ENCODE measurements at places on chromosomes 2 and 18.

DNA sequence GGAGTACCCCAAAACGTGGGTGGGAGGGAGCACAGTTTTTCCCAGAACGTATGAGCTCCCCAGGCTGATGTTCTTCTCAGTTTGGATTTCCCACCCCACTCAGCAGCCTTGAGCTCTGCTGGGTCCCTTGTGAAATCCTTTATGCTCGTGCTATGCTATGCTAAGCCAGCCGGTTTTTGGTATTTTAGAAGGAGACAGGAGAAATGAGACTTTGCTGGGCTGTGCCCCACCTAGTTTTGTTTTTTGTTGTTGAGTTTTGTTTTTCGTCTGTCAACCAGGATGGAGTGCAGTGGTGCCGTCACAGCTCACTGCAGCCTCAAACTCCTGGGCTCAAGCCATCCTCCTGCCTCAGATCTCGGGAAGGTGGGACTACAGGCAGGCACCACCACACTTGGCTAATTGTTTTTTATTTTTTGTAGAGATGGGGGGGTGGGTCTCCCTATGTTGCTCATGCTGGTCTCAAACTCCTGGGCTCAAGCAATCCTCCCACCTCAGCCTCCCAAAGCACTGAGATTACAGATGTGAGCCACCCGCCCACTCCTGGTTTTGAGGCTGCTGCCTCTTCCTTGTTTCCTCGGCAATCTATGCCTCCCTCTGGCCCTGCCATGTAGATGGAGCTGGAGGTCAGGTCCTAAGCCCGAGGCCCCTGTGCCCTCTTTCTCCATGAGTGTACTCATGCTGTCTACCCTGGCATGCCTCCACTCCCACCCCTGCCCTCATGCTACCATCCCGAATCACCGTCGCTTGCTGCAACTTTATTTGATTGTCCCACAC is 17.5 kb upstream of the MGAT4A start:
- no peak for DNase-seq

GRCh38 chr2:136179602-136179975 is 61.6 kb upstream of the CXCR4 start:
- DNase-seq = no peak

GRCh38 chr2:133726973-133727372 is 158.7 kb upstream of the NCKAP5 start:
- DNase-seq = no peak

DNA sequence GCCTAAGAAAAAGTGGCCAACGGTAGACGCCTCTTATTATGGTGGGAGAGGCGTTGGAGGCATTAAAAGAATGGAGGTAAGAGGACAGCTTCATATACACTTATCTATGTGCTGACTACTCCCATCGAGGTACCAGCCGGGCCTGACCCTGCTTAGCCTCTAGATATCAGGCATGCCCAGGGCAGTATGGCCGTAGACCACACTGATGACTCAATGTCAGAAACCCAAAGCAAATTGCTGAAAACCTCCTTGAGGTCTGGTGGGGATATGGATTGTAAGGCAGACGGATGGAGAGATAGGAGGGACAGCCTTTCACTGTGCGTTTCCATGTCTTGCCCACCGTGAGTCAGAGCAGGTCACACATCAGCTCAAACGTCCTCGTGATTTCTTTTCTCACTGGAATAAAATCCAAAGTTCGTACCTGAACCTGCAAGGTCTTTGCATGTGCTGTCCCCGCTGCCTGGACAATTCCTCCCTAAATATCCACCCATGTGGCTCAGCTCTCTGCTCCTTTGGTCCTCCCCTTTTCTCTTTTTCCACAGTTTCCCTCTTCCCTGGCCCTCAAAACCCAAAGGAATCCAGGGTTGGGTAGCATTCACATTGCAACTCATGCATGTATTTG is 168.9 kb downstream of the ANTXR1 start:
- peak; percentile 69 for DNase-seq

DNA sequence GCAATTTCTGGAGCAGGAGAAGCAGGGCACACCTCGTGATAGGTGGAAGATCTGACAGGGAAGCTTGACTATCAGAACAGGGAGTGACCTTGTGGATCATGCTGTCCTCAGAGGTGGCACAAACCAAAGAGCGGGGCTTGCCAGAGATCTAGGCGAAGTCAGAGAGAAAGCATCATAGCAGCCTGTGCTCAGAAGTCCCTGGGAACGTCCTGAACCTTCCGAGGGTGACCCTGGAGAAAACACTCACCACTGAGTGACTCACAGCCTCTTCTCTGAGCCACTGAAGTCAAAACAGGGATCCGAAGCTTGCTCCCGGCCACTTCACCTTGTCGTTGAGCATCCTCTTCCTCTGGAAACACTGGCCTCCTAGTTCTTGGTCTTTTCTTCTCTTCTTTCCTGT is 56.7 kb downstream of the IL1R2 start:
- DNase-seq = no peak

- peak; percentile 49 for DNase-seq
Measured at GRCh38 chr2:32742376-32742775, 114.5 kb downstream of the TTC27 start.

DNA sequence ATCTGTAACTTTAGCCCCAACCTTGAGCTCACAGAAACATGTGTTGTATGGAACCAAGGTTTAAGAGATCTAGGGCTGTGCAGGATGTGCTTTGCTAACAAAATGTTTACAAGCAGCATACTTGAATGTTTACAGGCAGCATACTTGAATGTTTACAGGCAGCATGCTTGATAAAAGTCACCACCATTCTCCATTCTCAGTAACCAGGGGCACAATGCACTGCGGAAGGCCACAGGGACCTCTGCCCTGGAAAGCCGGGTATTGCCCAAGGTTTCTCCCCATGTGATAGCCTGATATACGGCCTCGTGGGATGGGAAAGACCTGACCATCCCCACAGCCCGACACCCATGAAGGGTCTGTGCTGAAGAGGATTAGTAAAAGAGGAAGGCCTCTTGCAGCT is 52.4 kb downstream of the LONRF2 start:
- DNase-seq = no peak

- no peak for DNase-seq
Measured at GRCh38 chr2:95179451-95179850, 13.8 kb downstream of the ZNF2 start.

DNA sequence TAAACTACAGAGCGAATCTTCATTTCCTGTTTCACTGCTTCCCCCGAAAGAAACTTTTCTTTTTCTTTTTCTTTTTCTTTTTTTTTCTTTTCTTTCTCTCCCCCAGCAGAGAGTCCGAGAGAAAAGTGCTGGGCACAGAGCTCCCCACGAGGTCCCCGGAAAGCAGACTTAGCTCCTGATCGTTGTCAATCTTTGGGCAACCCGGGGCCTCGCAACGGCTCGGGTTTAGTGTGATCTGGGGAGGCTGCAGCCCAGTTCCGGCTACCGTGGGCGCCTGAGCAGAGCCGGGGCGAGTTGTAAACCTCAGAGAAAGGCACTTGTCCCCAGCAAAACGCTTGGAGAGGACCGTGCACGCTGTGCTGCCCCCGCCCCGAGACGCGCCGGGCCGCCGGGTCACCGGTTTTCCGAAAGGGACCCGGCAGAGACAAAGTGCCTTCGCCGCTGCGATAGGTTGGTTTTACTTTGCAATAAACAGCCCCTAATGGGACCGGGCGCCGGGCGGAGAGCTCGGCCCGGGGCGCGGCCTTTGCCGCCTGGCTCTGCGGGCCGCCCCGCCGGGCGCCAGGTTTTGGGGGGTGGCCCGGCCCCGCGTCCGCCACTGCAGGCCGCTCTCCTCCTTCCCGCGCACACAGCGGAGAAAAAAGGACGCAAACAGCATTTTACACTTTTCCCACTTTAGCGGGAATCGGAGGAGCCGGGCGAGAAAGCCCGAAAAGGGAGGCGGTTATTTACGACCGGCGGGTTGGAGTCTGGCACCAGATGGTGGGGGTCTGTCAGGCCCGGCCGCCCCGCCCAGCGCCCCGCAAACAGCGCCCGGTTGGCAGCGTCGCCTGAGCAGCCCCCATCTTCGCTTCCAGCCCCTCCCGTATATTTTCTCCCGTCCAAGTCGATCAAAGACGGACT is 136.0 kb downstream of the INSIG2 start:
- DNase-seq = peak; percentile 22

- DNase-seq = peak; percentile 77
Measured at GRCh38 chr2:31523871-31524492, 56.8 kb downstream of the SRD5A2 start.

DNA sequence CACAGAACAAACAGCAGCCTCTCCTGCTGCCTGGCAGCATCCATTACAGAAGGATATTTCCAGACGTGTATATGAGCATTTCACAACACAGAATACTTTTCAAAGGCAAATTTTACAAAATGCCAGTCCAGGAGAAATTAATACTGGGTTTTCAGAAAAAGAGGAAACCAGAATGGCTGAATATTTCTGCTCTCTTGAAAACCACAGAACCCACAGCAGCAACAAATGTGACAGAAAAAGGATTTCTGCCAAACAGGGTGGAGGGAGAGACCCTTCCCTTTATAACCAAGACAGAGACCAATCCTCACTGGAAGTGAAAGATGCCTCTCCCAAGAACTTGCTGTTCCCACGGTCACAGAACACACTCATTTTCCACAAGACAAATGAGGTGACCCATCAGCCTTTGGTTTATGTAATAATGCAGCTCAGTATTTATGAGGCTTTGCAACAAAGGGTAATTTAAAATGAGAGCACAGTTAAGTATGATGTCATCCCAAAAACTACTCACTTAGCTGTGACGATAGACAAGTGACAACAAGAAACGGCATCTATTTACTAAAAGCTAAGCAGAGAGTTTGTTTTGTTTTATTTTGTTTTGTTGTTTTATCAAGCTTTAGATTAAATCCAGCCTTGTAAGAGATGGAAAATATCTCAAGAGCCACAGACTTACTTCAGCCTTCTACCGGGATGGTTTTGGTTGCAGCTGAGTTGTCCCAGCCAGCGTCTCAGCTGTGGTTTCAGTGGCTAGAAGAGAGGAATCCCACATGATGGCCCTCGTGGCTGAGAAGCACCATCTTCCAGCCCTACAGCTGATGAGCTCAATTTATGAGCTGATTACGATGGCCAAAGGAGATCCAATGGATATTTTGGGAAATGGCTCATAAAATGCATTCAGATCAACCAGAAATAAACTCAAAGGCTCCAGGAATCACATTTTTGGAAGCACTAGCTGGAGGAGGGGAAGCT is 249.3 kb upstream of the AGAP1 start:
- DNase-seq = no peak

DNA sequence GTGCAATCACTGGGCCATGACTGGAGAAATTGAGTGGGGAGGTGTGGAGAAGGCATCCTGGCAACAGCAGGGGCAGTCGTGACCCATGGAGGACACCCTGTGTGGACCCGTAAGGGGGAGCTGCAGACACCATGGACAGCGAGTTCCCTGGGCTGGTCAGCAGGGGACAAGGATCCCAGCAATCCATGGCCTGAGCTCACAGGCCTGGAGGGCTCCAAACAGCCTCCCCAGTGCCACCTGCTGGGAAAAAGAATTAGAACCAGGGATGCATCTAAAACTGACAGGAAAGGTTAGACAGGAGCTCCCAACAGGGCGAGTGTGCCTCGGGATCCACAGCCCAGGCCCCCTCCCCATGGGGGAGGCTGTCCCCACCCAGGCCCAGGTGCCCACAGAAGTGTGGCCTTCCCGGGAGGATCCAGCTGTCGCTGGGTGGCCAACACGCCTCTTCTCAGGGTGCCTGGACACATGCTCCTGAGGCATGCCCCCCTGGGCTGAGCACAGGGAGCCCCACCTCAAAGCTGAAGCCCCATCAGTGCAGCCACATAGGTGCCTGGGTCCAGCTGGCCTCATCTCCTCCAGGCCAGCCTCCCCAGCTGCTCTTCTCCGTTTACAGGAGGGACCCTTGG is 20.5 kb upstream of the KIF1A start:
- peak; percentile 55 for DNase-seq

GRCh38 chr2:36889795-36890194 is 76.5 kb downstream of the STRN start:
- DNase-seq = peak; percentile 19

DNA sequence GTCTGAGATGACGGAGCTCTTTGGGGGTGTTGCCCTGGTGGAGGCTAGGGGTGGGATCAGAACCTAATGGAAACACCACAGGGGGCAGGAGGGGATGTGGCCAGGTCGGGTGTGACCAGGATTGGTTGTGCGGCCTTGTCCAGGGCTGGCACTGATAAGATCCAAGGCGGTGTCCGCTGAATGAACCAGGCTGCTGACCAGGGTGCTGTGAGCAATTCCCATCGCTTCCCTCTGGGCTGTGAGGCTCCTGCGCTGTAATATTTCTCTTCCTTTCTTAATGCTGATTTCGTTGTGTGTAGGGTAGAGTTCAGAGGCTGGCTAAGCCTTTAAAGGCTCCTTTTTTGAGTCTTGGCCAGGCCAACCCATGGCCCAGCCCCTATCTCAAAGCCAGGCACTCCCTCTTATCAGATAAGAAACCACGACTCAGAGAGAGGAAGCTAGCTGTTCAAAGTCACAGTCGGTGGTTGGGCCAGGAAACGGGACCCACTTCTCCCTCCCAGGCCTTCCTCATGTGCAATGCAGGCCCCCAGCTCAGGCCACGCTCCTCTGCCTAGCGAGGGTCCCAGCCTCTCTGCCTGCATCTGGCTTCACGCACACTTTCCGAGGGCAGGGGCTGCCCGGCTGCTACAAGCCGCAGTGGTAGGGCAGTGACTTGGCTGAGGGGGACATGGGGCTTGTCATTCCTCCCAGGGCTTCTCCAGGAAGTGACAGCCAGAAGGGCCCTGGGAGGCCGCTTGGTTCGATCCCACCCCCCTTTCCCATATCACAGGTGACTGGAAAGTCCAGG is 26.0 kb upstream of the FOSL2 start:
- peak; percentile 98 for DNase-seq

- DNase-seq = no peak
Measured at GRCh38 chr2:31378389-31378788, 36.2 kb downstream of the XDH start.

GRCh38 chr2:191929288-191929687 is 82.4 kb upstream of the CAVIN2 start:
- DNase-seq = no peak

- DNase-seq = no peak
Measured at GRCh38 chr2:202932425-202933138, 20.5 kb downstream of the CARF start.

- peak; percentile 29 for DNase-seq
Measured at GRCh38 chr2:188765522-188766470, 208.4 kb upstream of the COL3A1 start.

Data from hematopoietic multipotent progenitor cell treated with erythropoietin and hydrocortisone succinate and interleukin-3 and kit ligand, for 6 days (in vitro differentiated cells).